ENCODE measurements at places on chromosomes 2 and 18.

- DNase-seq: no peak
Observed at GRCh38 chr18:55775972-55776371, 188.0 kb upstream of the TCF4 start.

- DNase-seq: no peak
Observed at GRCh38 chr18:49817947-49818346, 4.6 kb upstream of the ACAA2 start.

- no peak for DNase-seq
Observed at GRCh38 chr18:30149585-30149984, 893.0 kb downstream of the DSC3 start.

- no peak for DNase-seq
Observed at GRCh38 chr18:59141294-59142068, 1.8 kb downstream of the SEC11C start.

DNA sequence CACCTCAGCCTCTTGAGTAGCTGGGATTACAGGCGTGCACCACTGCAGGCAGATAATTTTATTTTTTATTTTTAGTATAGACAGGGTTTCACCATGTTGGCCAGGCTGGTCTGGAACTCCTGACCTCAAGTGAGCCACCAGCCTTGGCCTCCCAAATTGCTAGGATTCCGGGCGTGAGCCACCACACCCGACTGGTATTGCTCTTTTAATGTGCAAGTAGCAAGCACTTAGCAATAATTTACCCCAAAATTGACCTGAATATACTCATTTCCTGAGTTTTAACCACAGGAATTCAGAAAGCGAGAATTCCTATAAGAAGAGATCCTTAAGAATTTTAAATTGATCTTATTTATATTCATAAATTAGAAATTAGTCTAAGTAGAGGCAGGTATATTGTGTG, 169.1 kb downstream of the CDH2 start:
- no peak for DNase-seq

DNA sequence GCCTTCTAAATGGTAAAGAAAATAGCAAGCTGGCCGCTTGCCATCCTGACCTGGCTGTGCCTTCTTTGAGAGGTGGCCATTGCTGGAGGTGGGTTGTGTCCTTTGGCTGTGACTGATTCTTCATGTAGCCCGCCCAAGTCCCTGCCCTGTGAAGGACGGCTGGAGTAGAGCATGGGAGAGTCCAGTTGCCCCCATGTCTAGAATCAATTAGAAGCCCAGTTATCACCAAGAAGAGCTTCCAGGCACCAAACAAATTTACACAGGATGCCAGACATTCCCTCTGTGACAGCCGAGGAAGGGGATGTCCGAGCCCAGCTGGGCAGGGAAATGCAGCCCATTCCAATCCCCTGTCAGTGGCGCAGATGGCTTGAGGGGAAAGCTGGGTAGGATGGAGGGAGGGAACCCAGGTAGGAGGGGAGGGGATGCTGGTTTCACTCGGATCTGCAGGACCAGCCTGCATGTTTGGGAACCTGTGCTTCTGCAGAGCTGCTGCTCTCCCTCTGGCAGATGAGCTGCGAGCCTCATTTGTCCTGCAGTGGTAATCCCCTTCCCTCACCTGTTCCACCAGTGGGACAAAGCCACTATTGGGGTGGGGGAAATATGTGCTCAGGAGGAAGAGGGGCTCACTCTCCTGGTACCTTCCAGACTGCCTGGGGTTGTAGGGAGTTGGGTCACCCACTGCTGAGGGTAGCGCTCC, 25.7 kb upstream of the ASB18 start:
- no peak for DNase-seq

GRCh38 chr2:119126650-119127049, 31.9 kb downstream of the C1QL2 start:
- DNase-seq: no peak

DNA sequence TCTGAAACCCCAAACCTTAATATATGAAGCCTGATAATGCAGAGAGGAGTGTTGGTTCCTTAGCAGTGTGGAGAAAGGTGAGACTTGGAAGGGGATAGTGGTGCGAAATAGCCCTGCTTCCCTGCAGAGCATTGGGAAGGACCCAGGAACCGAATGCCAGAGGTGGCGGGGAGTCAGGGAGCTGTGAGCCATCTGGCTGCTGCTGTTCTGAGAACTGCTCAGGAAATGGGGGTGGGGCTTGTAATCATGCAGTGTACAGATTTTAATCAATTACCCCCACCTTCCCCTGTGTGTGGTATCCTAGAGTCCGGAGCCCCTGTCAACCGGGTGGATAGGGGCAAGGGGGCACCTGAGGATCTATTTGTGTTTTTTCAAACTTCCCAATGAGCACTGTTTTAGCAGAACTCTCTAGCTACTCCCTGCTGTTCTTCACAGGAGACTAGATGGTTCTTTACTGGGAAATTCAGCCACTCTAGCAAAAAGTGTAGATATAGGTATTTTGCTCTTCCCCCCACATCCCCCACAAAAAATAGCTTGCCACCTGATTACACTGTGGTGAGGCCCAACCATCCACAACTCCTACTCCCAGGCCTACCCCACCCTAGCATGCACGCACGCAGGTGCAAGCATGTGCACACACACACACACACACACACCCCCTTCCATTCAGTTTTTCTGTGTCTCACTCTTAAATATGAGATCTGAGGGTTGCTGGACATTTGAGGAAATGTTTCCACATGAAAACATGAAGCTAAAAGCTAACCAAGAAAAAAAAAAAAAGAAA, 30.1 kb upstream of the MBOAT2 start:
- DNase-seq: no peak

- no peak for DNase-seq
Observed at GRCh38 chr18:36582988-36583745, 245.6 kb downstream of the TPGS2 start.

DNA sequence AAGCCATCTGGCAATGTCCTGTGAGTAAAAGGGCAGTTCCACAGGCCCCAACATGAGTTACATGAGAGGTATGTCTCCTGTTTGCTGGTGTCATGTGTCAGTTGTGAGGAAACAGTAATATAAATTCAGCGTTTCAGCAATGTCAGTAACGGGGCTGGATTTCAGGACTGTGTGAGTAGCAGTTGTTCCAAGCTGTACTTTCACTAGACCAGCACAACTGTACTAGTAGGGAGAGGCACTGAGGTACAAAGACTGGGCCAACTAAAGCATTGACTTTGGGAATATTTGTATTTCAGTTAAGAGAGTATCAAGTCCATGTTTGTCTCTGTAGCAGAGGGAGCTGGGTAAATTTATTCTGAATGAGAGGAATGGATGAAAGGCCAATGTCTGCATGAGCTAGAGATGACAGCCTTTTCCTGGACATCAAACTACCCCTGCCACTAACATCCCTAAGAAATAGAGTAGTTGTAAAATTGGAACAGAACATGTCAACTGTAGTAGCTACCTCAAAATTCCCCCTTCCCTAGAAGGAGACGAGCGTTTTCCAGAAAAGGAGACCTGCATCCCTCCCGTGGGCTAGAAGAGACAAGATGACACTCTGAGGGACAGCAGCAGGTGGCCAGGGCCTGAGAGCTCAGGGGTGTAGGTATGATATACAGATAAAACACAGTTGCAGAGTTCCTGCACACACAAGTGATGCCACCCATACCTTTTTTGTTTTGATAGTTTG, 24.4 kb downstream of the EIF4E2 start:
- no peak for DNase-seq

Measured in left forelimb (tissue), 1 donor.